ENCODE measurements at places on chromosomes 16 and 17. TPM values are rescaled to one million over a fixed set of nuclear protein-coding genes. Genes with fewer than 3 reads are reported as not detected.

GRCh38 chr17:51710634-51710979, 447.9 kb downstream of the CA10 start:
- no peak for DNase-seq

Gene KRT222
- total RNA-seq = 0.34 TPM

- no peak for DNase-seq
Measured at GRCh38 chr16:19901164-19901563, 16.5 kb upstream of the GPRC5B start.

Gene LRRC37A3
- 9.7 TPM for total RNA-seq

Gene MAZ
- total RNA-seq = 294 TPM

Gene WFIKKN1
- total RNA-seq = 9.0 TPM

DNA sequence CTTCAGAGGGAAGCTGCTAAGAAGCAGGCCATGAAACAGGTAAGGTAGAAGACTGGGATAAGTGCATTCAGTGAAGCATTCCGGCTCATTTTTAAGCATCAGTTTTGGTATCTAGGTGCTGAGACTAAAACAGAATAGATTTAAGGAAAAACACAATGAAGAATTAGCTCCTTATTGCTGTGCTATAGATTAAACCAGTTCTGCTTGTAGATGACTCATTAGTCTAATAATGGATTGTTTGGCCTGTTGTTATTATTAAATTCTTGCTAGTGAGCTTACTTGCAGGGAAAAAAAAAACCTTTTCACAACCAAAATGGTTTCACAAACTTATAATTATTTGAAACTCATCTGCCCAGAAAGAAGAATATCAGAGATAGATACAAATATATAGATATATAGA, 55.9 kb downstream of the NSRP1 start:
- no peak for DNase-seq

Gene FOXN1
- 1.0 TPM for total RNA-seq

DNA sequence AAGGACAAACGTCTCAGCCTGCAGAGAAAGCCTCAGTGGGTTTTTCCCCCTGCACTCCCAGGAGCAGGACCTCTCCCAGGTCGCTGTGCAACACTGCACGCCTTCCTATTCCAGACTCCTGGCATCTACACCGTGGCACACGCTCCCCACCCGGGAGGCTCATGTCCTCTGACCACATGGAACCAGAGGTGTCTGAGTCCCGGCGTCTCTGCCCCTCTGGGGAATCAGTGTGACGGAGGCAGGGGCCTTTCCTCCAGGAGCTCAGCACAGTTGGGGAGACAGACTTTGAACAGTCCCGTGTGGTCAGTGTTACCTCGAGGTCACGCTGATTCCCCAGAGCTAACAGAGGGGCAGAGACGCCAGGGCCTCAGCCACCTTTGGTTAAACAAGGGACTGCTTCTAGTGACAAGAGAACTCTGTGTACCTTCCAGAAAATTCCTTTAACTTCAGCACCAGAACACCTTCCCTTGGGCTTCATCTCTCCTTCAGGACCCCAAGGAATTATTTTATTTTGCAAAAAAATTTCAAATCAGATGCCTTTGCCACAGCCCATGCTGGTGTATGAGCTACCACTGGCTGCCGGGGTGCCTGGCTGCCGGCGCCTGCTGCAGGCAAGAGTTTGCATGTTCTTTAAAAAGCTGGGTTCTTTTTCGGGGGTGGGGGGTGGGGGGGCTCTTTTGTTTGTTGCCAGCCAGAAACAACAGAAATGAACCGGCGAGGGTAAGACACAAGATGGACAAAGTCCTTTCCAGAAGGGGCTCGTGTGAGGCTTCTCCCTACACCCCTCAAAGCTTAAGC, 6.6 kb downstream of the CANT1 start:
- no peak for DNase-seq

GRCh38 chr16:9151597-9151996, 60.2 kb downstream of the HAPSTR1 start:
- no peak for DNase-seq

GRCh38 chr16:27285676-27286196, 17.2 kb upstream of the NSMCE1 start:
- DNase-seq = peak; percentile 13

DNA sequence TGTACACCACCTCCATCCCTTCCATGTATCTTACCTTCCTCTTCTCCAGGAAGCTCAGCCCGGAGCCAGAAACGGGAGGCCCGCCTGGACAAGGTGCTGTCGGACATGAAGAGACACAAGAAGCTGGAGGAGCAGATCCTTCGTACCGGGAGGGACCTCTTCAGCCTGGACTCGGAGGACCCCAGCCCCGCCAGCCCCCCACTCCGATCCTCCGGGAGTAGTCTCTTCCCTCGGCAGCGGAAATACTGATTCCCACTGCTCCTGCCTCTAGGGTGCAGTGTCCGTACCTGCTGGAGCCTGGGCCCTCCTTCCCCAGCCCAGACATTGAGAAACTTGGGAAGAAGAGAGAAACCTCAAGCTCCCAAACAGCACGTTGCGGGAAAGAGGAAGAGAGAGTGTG, 756 bp upstream of the MVP start:
- DNase-seq = no peak

DNA sequence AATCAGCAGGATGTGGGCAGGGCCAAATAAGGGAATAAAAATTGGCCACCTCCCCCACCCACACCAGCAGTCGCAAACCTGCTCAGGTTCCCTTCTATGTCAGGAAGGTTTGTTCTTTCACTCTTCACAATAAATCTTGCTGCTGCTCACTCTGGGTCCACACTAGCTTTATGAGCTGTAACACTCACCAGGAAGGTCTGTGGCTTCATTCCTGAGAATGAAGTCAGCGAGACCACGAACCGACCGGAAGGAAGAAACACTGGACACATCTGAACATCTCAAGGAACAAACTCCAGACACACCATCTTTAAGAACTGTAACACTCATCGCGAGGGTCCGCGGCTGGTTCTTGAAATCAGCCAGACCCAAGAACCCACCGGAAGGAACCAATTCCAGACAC, 115.5 kb upstream of the TBX2 start:
- no peak for DNase-seq

Gene SLC35G6
- total RNA-seq = not detected

Gene EDC4
- total RNA-seq = 77.5 TPM

DNA sequence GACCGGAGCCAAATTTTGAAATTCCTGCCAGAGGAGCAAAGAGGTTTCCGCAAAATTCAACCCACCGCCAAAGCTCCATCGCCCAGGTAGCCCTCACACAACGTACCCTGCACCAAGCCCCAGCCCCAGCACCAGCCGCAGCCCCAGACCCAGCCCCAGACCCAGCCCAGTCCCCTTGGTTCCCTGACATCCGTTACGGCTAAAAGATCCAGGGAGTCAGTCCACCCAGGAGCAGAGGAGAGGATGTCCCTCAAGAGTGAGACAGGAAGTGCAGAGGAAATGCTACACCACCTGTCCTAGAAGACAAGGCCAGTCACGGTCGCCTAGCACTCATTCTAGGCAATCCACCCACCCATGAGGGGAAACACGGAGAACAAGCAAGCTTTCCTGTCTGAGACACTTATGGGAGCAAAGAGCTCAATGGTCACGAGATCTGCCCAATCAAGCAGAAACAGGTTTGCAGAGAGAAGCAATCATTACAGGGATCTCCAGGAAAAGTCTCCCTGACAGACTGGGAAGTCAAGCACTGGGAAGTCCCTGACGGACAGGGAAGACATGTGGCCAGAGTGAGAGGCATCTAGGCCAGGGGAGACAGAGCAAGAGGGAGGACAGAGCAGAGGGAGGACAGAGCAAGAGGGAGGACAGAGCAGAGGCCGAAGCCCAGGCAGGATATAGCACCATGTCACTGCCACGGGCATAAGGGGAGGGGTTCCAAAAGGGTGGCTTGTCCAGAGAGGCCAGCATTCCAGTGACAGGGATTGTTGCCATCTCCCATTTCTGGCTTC, 15.0 kb upstream of the KCNJ18 start:
- DNase-seq = no peak

DNA sequence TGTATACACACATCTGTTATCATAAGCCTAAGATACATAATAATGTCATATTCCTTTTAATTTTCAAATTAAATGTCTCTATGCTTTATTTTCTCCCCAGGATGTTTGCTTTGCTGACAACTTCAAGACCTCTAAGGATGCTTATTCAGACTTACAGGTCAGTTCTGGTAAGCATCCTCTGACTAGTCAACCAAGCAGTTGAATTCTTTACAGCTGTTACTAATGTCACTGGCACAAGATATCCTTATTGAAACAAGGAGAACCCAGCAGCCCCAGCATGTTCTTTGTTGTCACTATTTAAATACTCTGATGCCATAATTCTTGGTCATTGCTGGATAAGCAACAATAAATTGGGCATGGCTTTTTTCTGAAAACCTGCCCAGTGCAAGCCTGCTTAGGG, 232.3 kb upstream of the PMFBP1 start:
- DNase-seq = no peak

Gene SEBOX
- not detected for total RNA-seq

GRCh38 chr16:50338371-50339231, 30.2 kb downstream of the BRD7 start:
- no peak for DNase-seq

GRCh38 chr16:81456523-81457325, 12.1 kb downstream of the CMIP start:
- DNase-seq = no peak

Gene ADAMTS18
- total RNA-seq = 5.5 TPM

DNA sequence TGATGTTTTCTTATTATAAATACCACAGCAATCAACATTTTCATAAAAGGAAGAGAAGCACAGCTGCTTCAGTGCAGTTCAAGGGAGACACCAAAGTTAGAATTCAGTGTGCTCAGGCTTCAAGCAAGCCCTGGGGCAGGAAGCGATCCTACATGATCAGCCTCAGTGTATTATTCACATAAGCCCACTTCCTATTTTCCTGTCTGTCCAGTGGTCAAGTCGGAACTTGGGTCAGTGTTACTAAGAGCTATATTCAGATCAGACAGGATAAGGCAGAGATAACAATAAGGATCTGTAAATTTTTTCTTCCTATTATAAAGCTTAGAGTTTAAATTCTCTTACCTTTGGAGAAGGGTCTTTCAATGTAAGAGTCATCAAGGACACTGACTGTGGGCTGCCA, 12.9 kb downstream of the HEATR6 start:
- no peak for DNase-seq

GRCh38 chr16:30377812-30378235, 3.2 kb downstream of the MYL11 start:
- DNase-seq = peak; percentile 91

Gene EEF2KMT
- 16.5 TPM for total RNA-seq

DNA sequence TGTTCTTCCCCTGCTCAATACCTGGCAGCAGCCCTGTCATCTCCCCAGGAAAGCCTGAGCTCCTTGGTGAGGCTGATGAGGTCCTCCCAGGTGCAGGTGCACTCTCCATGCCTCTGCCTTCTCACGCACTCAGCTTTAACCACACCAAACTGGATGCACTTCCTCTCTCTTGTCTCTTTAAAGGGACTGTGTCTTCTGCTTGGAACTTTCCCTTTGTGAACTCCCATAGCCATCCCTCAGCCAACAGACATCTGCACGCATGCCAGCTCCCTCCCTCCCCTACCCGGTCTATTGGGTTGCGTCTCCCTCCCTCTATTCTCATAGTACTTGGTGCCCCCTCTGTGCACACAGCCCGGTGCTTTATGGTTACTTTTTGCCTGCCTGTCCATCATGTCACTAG, 231.2 kb downstream of the MSI2 start:
- no peak for DNase-seq

DNA sequence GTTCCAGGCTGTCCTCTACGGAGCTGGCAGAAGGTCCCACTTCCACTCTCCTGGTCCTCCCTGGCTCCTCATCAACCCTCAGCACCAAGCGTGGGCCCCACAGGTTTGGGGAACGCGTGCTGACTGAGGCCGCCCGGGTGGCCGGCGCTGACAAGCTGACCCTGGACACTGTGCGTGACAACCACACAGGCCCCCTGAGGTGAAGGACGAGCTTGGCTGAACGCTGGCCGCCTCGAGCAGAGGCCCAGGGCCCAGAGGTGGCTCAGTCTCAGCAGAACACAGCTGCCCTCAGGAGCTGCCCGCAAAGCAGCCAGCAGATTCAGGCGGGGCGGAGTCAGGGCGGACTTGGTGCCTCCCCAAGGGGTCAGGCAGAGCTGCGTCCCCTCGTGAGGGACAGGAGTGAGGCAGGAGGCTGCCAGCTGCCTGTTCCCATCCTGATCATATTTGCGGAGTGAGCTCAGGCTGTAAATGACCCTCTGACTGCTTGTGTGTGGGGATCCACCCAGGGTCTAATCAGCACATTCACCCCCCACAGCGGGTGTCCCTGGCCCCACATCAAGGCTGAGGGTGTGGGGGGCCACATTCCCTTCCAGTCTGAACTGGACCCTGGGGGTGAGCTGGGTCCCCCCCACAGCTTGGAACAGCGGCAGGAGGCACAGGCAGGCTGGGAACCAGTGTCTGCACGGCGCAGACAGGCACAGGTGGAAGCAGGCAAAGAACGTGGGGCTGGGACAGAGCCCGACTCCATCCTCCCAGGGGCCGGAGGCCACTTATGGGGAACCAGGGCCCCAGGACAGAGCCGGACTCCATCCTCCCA, 105.1 kb upstream of the METRNL start:
- DNase-seq = no peak

- peak; percentile 79 for DNase-seq
Measured at GRCh38 chr17:40909351-40909750, 24.3 kb upstream of the KRT20 start.

DNA sequence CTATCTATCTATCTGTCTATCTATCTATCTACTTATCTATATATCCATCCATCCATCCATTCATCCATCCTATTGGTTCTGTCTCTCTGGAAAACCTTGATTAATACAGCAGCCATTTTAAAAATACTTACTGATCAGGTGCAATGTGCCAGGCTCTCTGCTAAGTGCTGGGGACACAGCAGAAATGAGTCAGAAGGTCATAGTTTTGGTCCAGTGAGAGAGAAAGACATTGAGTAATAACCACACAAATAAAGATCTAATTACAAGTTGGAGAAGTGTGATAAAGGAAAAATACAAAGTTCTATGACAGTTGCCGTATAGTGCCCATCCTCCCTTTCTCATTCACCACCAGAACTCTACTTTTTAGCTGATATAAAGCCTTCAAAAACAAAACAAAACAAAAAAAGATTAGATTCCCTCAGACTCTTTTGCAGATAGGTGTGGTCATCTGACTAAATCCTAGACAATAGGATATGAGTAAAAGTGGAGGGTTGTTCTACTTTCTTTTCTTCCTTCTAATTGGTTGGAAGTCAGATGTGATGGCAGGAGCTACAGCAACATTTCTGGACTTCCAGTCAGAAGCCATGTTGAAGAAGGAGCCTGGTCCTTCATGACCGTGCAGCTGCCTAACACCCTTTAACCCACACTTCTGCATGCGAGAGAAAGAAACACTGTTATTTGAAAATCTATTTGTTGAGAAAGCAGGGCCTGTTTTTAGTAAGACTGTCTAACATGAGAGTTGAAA, 72.0 kb upstream of the TOX3 start:
- DNase-seq = no peak

Gene NTN1
- 17.4 TPM for total RNA-seq

All from type B pancreatic cell (in vitro differentiated cells).